ENCODE measurements at places on chromosomes 4 and X.

- DNase-seq: no peak
Measured at GRCh38 chrX:2642791-2643190, 48.3 kb upstream of the CD99 start.

- DNase-seq: no peak
Measured at GRCh38 chrX:86370927-86371326, 222.7 kb downstream of the DACH2 start.

DNA sequence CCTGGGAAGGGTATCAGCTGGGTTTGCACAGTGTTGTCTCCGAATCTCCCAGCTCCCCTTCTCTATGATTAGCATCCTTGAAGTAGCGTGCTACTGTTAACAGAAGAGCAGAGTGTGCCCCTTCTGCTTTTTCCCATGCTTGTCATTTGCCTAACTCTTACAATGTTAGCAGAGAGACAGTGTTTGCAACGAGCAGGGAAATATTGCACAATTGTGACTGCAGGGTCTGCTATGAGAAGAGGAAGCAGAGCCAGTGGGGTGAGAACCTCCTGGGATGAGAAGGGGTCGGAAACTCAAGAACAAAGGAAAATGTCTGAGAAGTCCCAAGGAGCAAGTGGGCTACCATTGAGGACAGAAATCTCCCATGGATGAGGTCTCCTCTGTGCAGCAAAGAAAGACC is 7.8 kb upstream of the CHRNA9 start:
- DNase-seq: no peak

GRCh38 chr4:175745329-175745728 is 66.7 kb downstream of the GPM6A start:
- DNase-seq: no peak

GRCh38 chr4:151792995-151793394 is 32.2 kb upstream of the GATB start:
- no peak for DNase-seq

DNA sequence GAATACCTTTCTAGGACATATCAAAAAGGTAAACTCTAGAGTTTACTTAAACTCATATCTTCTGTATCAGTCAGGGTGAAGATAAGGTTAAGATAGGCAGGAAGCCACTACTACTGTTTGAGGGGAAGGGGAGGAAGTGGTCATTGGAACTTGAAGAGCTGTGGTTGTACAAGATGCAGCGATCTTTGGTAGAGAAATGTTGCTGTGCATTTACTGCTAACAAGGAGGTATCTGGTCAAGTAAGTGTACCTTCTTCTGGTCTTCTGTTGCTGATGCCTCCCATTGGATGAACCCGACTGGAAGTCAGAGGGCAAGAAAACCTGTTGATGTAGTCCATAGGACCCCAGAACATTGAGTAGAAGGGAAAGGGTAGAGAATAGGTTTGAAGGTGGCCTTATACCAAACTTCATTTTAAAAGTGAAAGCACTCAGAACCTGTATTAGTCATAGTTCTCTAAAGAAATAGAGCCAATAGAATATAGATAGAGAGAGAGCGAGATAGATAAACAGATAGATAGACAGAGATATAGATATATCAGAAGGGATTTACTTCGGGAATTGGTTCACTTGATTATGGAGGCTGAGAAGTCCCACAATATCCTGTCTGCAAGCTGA is 47.9 kb upstream of the TSPAN5 start:
- no peak for DNase-seq

Measured in ascending aorta (tissue), 2 donors.